ENCODE measurements at places on chromosomes 13 and 19.
A peak's percentile ranks its signal among the peaks of the same experiment; 100 is the strongest.

- DNase-seq: no peak
Measured at GRCh38 chr13:20130652-20131051, 30.2 kb downstream of the GJA3 start.

- DNase-seq: no peak
Measured at GRCh38 chr13:40165316-40165932, 501.0 kb downstream of the FOXO1 start.

GRCh38 chr19:4503825-4504170 lies 14.5 kb downstream of the PLIN4 start:
- no peak for DNase-seq

DNA sequence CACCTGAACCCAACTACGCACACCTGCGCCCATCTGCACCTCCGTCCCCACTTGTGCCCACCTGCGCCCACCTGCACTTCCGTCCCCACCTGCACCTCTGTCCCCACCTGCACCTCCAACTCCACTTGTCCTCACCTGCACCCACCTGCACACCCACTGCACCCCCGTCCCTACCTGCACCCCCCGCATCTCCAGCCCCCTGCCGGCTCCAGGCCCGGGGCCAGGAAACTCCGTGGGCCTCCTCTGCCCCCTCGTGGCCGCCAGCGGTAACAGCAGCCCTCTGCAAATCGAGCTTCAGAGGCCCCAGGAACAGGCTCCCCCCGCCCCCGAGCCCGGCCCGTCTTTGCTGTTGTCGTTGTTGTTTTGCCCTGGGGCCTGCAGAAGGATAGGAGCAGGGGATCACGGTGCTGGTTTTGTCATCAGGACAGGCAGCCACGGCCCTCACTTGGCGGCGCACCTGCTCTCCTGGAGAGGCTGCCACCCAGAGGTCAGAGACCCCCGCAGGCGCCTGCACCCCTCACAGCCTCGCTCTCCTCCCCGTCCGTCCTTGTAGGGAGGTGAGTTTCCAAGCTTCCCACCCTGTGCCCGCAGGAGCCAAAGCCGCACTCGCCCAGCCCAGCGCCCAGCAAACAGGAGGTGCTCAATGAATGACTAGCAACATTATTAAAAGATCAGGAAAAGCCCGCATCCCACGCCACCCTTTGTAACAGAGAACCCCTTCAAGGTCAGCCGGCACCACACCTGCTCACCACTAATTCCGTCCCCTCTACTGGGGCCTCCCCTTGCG lies 65.4 kb downstream of the GNG7 start:
- DNase-seq: peak; percentile 61

- peak; percentile 35 for DNase-seq
Measured at GRCh38 chr19:14450168-14450874, 17.2 kb downstream of the PKN1 start.

DNA sequence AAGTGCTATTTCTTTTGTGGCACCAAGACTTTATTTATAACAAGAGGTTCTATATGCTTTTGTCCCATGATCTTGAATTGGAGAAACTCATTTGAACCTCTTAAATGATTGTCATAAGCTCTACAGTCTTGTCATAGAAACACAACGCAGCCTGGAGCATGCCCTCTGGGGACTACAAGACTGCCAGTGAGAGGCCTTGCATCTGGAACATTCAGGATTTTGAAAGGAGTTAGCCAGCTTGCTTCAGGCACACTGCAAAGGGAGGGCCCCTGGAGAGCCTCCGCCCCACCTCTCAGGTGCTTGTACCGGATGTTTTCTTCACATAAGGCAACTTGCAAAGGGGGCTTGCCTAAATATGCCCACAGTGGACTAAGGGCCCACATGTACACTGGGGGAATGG lies 130.5 kb downstream of the LIG4 start:
- no peak for DNase-seq
